ENCODE measurements at places on chromosomes 5 and 9.

GRCh38 chr9:80369641-80370040, 797.9 kb downstream of the TLE4 start:
- no peak for DNase-seq

DNA sequence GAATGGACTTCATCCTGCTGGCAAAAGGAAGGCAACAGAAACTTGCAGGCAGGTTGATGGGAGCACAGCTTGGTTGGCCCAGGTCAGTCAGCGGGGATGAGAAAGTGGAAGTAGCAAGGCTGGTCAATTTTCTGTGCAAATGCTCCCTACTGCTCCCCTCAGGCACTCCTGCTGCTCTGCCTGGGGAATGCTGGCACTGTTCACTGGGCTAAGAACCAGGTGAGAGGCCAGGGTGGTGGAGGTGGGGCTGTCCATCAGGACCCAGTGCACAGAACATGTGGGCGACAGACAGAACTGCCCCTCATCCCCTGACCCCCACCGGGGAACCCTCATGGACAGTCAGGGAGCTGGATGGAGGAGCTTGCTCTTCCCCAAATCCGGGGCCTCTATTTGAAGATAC, 593.1 kb downstream of the IRX1 start:
- DNase-seq = no peak

DNA sequence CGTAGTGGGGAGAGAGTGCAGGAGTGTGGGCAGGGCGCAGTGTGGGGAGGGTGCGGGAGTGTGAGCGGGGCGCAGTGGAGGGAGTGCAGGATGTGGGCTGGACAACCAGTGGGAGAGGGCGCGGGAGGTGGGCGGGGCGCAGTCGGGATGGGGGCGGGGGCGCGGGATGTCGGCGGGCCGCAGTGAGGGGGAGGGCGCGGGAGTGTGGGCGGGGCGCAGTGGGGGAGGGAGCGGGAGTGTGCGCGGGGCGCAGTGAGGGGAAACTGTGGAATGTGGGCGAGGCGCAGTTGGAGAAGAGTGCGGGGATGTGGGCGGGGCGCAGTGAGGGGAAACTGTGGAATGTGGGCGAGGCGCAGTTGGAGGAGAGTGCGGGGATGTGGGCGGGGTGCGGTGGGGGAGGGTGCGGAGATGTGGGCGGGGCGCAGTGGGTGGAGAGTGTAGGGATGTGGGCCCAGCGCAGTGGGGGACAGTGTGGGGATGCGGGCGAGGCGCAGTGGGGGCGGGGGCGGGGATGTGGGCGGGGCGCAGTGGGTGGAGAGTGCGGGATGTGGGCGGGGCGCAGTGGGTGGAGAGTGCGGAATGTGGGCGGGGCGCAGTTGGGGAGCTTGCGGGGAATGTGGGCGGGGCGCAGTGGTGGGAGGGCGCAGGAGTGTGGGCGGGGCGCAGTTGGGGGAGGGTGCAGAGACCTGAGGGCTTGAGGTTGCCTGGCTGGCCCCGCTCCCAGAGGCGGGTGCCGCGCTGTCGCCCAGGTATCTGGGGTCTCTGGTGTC, at the start of gene NXNL2:
NXNL2 (plus strand) TSS at position 723 of the 770 bp plus-strand sequence. CDS start 257 bp downstream, outside the sequence.
- DNase-seq = peak; percentile 47

GRCh38 chr9:37801287-37801850, 772 bp downstream of the DCAF10 start:
- DNase-seq = no peak

GRCh38 chr5:56595566-56595965, 219.8 kb upstream of the MAP3K1 start:
- no peak for DNase-seq
